Activated B cell treated with CpG ODN at 0.5 μM for 24 hours (primary cell): ENCODE measurements at places on chromosomes 2 and 18.

DNA sequence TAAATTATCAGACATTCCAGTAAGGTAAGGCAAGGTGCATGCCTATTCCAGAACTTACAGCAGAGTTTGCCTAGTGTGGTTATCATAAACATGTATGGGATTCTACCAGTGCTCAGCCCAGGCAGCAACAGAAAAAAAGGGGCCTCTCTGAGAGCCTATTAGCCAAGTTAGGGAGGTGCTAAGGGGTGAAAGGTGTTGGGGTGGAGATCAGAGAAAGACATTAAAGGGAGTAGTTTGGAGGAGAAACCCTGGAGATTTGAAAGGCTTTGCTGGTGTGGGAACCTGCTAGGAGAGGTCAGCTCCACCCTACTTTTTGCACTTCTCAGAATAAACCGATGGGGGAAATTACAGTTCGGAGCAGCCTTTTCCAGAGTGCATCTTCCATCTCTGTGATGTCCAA is 2.9 kb downstream of the ARPC2 start:
- peaks cover 70% of the 10 kb centered on the region for H3K36me3 ChIP-seq
- peak overlapping the region; percentile 99 for H3K27ac ChIP-seq
- no peaks in the 10 kb centered on the region for H3K27me3 ChIP-seq
- H3K4me1 ChIP-seq = peaks cover 76% of the 10 kb centered on the region
- H3K4me3 ChIP-seq = peak overlapping the region; percentile 98

DNA sequence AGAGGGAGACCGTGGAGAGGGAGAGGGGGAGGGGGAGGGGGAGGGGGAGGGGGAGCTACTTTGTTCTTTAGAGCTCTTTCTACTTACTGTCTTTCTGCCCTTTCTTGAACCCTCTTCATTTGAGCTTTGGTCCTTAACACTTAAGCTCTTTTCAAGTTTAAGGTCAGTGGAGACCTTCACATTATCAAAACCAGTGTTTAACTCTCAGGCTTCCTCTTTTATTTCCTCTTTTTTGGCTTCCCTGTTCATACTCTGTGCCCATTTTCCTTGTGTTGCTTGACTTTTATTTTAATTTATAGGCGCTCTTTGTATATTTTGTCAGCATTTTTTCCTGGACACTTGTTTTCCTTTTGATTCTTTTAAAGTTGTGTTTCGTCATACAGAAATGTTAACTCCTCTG is 37.1 kb downstream of the ACSL3 start:
- peaks cover 17% of the 10 kb centered on the region for H3K4me1 ChIP-seq
- no peak overlapping the region for H3K27ac ChIP-seq
- no peak for DNase-seq
- peaks cover 5% of the 10 kb centered on the region for H3K36me3 ChIP-seq
- no peak overlapping the region for H3K4me3 ChIP-seq

DNA sequence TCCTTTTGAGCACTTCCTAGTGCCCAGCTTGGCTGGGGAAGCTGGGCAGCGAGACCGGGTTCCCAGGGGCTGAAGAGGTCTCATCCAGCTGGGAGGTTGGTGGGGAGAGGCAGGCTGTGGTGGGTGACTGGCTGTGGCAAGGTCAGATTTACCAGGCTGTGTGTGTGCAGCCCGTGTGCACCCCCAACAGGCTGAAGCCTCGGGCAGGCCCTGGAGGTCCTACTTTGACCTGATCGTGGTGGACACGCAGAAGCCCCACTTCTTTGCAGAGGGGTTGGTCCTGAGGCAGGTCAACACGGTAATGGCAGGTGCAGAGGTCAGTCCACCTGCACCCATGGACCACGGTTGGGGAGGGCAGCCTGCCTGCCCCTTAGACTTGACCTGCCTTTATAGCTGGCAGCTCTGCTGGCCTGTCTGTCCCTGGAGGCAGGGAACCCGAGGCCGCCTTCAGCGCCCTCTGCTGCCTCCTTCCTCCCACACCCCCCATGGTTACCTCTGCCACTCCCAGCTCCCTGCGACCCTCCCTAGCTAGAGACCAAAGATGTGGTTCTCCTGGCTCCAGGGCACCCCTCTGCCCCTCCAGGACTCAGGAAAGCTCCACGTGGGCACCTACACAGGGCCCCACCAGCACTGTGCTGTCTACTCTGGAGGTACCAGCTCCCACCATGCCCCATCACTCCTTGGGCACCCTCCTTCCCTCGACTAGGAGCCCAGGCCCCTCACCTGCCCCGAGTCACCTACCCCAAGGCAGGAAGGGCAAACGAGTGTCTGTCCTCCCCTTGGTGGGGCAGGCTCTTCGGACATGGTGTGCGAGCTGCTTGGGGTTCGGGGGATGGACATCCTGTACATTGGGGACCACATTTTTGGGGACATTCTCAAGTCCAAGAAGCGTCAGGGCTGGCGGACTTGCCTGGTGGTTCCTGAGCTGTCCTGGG is 4.0 kb downstream of the NT5DC4 start:
- H3K27me3 ChIP-seq = no peaks in the 10 kb centered on the region
- H3K4me1 ChIP-seq = peaks cover 23% of the 10 kb centered on the region
- H3K4me3 ChIP-seq = no peak overlapping the region
- H3K36me3 ChIP-seq = no peaks in the 10 kb centered on the region

DNA sequence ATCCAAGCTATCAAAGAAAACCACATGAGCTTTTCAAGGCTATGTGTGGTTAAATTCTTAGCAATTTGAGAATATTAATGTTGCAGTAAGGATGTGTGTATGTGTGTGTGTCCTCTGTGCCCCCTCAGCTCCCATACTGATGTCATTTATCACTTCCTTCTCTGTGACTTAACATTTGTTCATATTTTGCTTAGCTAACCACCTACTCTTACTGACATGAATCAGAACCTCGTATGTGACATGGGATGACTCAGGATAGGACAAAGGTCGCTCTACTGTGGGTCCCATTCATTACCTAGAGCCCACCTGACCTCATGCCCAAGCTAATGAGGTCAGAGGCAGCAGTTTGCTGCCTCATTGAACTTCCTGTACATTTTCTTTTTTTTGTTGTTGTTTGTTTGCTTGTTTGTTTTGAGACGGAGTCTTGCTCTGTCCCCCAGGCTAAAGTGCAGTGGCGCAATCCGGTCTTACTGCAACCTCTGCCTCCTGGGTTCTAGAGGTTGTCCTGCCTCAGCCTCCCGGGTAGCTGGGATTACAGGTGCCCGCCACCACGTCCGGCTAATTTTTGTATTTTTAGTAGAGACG is 36.3 kb downstream of the MOGAT1 start:
- peaks cover 18% of the 10 kb centered on the region for H3K27me3 ChIP-seq
- H3K36me3 ChIP-seq = no peaks in the 10 kb centered on the region
- no peak for DNase-seq
- H3K27ac ChIP-seq = no peak overlapping the region
- no peak overlapping the region for H3K4me3 ChIP-seq
- peaks cover 9% of the 10 kb centered on the region for H3K4me1 ChIP-seq

- no peaks in the 10 kb centered on the region for H3K27me3 ChIP-seq
- no peak for DNase-seq
- no peak overlapping the region for H3K4me3 ChIP-seq
Observed at GRCh38 chr2:22442051-22442450, 942.9 kb upstream of the KLHL29 start.

- H3K27ac ChIP-seq = peak overlapping the region; percentile 32
- DNase-seq = no peak
- H3K4me1 ChIP-seq = peaks cover 10% of the 10 kb centered on the region
- no peaks in the 10 kb centered on the region for H3K36me3 ChIP-seq
- no peaks in the 10 kb centered on the region for H3K27me3 ChIP-seq
- peak overlapping the region; percentile 53 for H3K4me3 ChIP-seq
Observed at GRCh38 chr2:54394392-54394791, 61.7 kb upstream of the SPTBN1 start.

- peaks cover 15% of the 10 kb centered on the region for H3K27me3 ChIP-seq
- H3K27ac ChIP-seq = no peak overlapping the region
- no peak for DNase-seq
- no peaks in the 10 kb centered on the region for H3K4me1 ChIP-seq
Observed at GRCh38 chr2:240797500-240797895, 22.5 kb downstream of the KIF1A start.

DNA sequence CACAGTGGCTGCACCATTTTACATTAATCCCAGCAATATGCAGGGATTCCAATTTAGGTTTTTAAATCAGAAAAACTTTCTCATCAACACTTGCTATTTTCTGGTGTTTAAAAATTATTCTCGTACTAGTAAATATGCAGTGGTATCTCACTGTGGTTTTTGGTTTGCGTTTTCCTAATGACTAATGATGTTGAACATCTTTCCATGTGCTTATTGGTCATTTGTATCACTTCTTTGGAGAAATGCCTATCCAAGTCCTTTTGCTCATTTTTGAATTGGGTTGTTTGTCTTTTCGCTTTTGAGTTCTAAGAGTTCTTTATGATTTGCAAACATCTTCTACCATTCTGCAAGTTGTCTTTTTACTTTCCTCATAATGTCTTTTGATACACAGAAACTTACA is 62.1 kb upstream of the TCF7L1 start:
- H3K27ac ChIP-seq = no peak overlapping the region
- DNase-seq = no peak
- no peak overlapping the region for H3K4me3 ChIP-seq
- peaks cover 9% of the 10 kb centered on the region for H3K4me1 ChIP-seq
- peaks cover 18% of the 10 kb centered on the region for H3K27me3 ChIP-seq

DNA sequence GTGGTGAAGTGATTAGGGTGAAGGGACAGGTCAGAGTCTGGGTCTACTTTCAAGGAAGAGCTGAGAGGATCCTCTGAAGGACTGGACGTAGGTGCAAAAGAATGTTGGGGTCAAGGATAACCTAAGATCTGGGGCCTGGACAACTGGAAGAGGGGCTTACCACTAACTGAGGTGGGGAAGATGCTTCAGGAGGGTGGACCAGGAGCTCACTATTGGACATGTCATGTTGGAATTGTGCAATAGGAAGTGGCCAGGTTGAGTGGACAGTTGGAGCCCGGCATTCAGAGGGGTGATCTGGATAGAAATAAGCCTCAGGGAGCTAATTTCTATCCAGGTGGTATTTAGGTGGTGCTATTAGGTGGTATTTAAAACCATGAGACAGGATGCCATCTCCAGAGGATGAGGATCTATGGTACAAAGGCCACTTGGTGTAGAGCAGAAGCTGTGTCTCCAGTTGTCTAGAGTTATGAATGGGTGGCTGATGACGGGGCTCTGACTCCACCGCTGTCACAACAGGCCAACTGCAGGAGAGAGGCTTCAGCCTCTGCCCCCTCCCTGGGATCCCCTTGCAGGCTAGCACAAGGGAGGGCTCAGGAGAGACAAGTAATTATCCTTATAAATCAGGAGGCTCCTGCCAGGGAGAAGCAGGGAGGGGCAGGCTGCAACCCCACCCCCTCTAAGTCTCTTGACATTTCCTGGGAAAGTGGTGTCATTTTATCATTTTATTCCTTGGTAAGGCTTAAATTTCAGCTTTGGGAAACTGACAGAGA is 158.0 kb downstream of the SMAD7 start:
- no peaks in the 10 kb centered on the region for H3K36me3 ChIP-seq
- no peak overlapping the region for H3K4me3 ChIP-seq
- peaks cover 23% of the 10 kb centered on the region for H3K4me1 ChIP-seq
- H3K27me3 ChIP-seq = no peaks in the 10 kb centered on the region
- DNase-seq = peak; percentile 3

- no peaks in the 10 kb centered on the region for H3K27me3 ChIP-seq
- no peak overlapping the region for H3K27ac ChIP-seq
- peaks cover 2% of the 10 kb centered on the region for H3K36me3 ChIP-seq
- no peak for DNase-seq
Observed at GRCh38 chr2:168087401-168087800, 160.0 kb downstream of the STK39 start.

GRCh38 chr2:111201214-111201613 is 80.5 kb downstream of the BCL2L11 start:
- H3K36me3 ChIP-seq = no peaks in the 10 kb centered on the region
- no peak overlapping the region for H3K27ac ChIP-seq
- peaks cover 44% of the 10 kb centered on the region for H3K4me1 ChIP-seq

GRCh38 chr2:145284551-145284950 is 764.6 kb upstream of the ZEB2 start:
- no peak overlapping the region for H3K27ac ChIP-seq
- no peaks in the 10 kb centered on the region for H3K27me3 ChIP-seq
- no peak overlapping the region for H3K4me3 ChIP-seq
- no peak for DNase-seq
- H3K36me3 ChIP-seq = no peaks in the 10 kb centered on the region

GRCh38 chr2:67277450-67277849 is 119.7 kb upstream of the ETAA1 start:
- DNase-seq = no peak
- no peaks in the 10 kb centered on the region for H3K36me3 ChIP-seq

DNA sequence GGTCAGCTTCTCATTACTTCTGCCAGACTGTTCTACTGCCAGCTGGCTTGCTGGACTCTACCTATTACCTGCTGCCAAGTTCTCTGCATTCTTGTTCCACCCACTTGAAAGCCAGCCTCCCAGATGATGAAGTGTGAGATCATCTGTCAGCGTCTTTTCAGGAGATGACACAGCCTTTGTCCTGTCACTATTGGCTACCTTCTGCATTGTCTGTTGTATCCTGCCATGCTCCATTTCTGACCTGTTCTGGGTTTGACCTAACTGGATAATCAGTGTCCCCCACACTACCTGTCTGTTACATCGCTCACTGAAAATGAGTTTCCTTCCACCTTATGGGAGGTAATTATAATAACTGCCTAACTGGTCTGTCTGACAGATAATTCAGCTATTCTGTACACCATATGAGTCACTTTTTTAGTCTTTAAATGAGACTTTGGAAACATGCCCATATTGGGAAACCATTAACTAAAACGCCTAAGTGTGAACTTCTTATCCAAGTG is 520.6 kb downstream of the METTL4 start:
- H3K36me3 ChIP-seq = no peaks in the 10 kb centered on the region
- no peak for DNase-seq
- H3K4me3 ChIP-seq = no peak overlapping the region
- H3K27ac ChIP-seq = no peak overlapping the region
- H3K27me3 ChIP-seq = no peaks in the 10 kb centered on the region

DNA sequence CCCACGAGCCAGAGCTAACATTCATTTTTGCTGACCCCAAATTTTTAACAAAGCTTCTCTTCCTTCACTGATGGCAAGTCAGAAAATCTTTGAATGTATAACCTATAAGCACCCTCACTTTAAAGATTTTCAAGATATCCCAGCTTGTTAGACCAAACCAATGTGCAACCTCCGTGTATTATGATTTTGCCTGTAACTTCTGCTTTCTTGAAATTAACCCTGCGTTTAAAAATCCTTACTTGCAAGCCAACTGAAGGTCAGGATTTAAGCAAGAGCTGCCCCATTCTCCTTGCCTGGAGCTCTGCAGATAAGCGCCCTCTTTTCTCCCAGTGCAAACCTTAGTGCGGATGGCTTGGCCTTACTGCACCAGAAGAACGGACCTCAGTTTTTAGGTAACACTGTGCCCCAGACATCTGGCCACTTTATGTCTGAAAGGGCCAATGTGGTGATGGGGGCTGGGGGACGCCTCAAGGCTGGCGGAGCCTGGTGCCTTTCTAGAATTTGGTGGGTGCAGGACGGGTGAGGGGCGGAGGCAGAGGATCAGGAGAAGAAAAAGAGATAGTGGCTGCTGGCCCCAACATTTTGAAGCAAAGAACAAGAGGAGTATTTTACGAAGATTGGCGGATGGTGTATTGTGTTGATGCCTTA is 805 bp upstream of the TNFRSF11A start:
- no peak for DNase-seq
- H3K4me3 ChIP-seq = peak overlapping the region; percentile 76
- H3K27me3 ChIP-seq = peaks cover 43% of the 10 kb centered on the region
- no peaks in the 10 kb centered on the region for H3K36me3 ChIP-seq
